GM10248 (cell line): ENCODE measurements at places on chromosomes 16 and 17.

- no peak for DNase-seq
Measured at GRCh38 chr16:1960665-1961630, 1.6 kb downstream of the NDUFB10 start.

DNA sequence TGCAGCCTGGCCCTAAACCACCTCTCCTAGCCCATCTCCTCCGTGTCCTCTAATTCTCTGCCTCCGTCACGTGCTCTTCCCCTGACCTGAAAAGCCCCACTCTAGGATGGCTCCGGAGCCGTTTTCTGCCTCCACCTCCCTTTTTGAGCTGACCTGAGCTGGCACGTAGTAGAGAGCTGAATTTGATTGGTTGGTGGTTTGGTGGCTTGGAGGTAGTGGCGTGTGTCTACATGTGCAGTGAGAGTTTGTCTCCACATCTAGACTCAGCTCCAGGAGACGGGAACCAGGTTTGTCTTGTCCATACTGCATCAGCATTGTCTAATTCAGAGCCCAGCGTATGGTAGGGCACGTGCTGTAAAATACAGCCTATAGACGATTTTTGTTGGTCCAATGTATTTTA, 3.0 kb downstream of the SBK1 start:
- no peak for DNase-seq

GRCh38 chr17:17935321-17936271, 36.6 kb downstream of the TOM1L2 start:
- no peak for DNase-seq

- no peak for DNase-seq
Measured at GRCh38 chr17:20613248-20613647, 33.7 kb downstream of the CDRT15L2 start.

DNA sequence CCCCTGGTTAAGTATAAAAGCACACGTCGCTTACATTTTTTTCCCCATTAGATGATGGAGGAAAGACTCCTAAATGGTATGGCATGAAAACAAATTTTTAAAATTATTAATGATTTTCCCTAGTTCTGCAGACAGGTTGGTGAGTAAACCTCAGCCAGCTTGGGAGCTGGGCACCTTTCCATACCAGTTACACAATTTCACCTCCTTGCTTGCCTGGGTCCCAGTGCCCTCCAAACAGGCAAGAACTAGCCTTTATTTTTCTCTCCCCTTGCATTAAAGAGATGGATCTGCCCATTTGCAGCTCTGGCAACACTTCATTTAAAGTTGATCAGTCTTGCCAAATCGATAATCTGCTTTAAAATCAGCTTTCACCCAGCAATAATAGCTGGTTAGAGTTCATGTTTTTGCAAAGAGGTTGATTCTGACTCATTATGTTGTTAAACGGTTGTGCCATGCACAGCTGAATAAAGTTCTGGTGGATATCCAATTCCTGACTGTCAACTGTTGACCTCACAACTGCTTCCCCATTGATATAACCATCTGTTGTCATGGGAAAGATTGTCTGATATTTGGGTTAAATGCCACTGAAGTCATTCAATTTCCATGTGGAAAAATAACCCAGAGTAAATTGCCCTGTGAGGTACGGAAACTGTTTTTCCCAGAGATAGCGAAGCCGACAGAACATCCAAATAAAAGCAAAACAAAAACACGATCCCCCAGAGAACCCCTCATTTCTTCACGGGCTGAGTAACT, 1.3 kb downstream of the C17orf58 start:
- DNase-seq = no peak

DNA sequence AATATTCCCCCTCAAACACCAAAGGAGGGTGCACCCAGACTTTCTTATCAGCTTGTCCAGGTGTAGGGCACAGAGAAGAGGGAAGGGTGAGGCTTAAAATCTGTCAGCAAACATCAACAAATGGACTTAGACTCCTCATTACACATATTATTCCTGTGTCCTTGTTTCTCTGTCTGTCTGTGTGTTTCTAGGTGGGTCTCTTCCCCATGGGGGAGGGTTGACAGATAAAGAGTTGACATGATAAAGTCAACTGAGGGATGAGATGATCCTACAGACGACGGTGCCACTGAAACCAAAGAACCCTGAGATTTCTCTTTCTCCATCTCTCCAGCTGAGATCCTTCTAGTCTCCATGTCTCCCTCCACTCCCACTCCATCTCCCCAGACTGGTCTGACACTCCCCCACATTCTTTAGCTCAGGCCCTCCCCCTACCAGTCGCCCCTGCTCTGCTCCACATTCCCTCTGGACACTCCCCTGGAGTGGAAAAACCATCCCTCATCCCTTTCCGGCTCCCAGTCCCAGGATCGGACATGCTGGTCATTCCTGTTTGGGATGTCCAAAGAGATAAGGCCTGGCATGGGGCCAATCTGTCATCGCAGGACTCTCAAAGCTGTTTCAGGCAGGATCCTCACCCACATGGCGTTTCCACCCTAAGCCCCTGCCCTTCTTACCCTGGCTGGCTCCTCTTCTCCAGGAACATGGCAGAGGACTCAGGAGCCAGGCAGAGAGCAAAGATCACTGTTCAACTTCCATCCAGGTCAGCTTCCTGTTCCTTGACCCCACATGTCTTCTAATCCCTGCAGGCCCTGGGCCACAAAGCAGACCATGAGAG, 2.9 kb upstream of the ITGA3 start:
- DNase-seq = no peak

GRCh38 chr17:65559804-65560627, 1.4 kb downstream of the AXIN2 start:
- DNase-seq = no peak

DNA sequence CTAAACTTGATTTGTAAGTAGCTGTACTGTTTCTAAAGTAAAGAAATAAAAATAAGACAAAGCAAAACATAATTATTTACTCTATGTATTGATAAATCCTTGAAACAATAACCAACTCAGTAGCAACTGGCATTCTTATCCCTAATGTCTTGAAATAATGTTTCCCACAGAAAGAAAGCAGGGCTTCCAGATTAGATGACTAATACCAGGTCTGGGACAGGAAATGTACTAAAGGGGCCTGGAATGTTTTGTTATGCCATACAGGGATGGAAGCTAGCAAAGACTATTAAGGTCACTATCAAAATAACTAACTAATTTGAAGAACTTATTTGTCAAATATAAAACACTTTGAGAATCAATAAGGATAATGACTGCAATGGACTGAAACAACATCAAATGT, 82.1 kb downstream of the CFDP1 start:
- no peak for DNase-seq

- DNase-seq = no peak
Measured at GRCh38 chr16:78689028-78689427, 589.6 kb downstream of the WWOX start.

- DNase-seq = no peak
Measured at GRCh38 chr17:81230043-81230820, 7.5 kb upstream of the CEP131 start.

DNA sequence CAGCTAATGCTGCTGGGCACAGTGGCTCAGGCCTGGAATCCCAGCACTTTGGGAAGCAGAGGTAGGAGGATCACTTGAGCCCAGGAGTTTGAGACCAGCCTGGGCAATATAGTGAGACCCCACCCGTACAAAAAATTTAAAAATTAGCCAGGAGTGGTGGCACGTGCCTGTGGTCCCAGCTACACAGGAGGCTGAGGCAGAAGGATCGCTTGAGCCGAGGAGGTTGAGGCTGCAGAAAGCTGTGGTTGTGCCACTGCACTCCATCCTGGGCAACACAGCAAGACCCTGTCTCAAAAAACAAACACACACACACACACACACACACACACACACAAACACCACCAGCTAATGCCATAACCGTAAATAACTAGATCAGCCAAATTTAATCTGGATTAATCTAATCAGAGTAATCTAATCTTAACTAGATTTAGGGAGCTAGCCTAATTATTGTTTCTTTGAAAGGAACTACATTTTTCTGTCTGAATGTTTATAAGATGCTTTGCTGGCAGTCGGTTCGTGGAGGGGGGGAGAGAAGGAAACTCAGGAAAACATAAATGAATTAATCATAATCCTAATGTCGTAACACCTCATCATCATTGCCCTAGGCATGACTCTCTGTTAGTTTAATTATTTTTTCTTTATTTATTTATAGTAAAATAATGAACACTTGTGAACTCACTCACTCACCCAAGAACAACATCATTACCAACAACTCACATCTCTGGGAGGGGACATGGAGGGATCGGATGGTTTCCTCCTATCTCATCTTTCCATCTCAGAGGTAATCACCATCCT, 12.5 kb upstream of the RBBP6 start:
- no peak for DNase-seq

GRCh38 chr16:49578435-49579024, 204.9 kb downstream of the C16orf78 start:
- DNase-seq = no peak

DNA sequence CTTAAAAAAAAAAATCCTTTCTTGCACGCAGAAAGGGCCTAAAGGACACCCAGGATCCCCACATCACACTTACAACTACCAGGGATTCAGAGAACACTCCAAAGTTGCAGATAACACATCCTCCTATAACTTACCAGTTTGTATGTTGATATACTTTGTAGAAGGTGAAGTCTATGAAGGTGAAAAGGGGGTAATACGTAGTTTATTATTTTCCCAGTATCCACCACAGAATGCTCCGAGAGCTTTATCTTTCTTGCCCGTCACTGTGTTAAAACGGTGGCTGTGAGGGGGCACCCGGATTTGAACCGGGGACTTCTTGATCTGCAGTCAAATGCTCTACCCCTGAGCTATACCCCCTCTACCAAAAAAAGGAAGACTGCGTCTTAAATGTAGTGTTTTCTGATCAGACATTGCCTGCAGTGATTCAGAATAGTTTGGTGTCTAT, 7.9 kb upstream of the RPL23 start:
- peak; percentile 12 for DNase-seq

DNA sequence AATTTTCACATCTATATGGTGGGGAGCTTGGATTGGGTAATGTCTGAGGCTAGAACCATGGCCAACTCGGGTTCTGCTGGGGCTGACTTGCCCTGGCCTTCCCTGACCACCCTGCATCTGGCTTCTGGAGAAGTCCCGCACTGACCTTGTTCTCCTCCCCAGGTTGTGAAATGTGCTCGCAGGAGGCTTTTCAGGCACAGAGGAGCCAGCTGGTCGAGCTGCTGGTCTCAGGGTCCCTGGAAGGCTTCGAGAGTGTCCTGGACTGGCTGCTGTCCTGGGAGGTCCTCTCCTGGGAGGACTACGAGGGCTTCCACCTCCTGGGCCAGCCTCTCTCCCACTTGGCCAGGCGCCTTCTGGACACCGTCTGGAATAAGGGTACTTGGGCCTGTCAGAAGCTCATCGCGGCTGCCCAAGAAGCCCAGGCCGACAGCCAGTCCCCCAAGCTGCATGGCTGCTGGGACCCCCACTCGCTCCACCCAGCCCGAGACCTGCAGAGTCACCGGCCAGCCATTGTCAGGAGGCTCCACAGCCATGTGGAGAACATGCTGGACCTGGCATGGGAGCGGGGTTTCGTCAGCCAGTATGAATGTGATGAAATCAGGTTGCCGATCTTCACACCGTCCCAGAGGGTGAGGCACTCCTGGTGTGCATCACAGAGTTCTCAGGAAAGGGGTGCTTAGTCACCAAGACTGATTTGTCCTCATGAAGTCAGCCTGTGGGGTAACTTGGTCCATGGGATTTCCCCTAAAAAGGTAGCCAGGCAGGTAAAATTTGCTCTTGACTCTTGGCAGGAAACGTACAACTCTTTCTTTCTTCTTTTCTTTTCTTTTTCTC, 6.1 kb downstream of the NOD2 start:
- DNase-seq = no peak

DNA sequence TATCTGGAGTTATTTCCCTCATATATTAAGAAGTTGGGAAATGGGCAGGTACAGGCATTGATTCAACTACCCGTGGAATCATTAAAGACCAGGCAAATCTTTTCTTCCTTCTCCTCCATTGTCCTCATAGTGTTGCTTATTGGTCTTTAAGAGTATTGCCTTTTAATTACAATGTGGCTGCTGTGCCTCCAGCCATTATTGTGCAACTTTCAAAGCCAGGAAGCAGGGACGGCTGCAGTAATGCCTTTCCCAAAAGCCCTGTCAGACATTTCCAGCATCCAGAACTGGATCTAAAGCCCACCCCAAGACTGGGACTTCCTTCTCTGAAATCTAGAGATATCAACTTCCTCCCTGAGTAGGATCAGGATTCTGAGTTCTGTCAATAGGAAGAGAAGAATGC, 42.3 kb upstream of the MED9 start:
- DNase-seq = no peak

- no peak for DNase-seq
Measured at GRCh38 chr16:29694384-29695195, 15.6 kb downstream of the QPRT start.

DNA sequence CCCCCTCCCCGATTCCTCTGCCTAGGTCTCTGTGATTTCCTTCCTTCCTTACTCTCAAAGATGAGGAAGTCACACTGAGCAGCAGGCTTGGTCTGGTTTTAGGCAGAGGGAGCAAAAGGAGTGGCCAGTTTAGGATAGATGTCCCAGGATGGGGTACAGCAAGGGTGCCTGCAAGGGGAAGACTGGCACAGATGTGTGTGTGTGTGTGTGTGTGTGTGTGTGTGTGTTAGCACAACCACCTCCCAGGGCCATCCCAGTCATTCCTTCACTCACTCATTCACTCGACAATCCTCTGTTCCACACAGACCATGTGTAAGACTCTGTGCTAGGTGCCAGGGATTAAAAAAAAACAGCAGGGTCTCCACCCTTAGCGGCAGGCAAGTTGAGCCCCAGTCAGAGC, 35.9 kb downstream of the TMEM132E start:
- no peak for DNase-seq

- DNase-seq = no peak
Measured at GRCh38 chr17:5115673-5116651, at the start of gene USP6. Gene USP6, plus strand, starts transcription at chr17:5116032. Its CDS starts 14,336 bp downstream, at chr17:5130368.

GRCh38 chr17:40344421-40345160, 19.9 kb downstream of the GJD3 start:
- no peak for DNase-seq

DNA sequence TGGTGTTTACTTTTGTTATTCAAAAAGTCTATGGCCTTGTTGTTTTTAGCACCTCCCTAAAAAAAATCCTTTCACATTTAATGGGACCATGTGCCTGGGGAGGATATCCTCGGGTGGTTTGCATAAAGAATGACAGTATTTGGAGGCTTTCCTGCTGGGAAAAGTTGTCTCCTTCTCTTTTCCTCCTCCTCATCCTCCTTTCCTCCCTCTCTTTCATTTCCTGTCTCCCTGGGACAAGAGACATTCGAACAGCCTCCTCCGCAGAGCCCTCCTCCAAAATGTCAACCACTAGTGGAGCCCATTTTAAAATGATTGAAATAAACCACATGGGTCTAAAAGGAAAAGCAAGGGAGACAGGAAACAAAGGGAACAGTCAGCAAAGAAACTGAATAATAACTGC, 67.4 kb downstream of the MYH13 start:
- DNase-seq = no peak

DNA sequence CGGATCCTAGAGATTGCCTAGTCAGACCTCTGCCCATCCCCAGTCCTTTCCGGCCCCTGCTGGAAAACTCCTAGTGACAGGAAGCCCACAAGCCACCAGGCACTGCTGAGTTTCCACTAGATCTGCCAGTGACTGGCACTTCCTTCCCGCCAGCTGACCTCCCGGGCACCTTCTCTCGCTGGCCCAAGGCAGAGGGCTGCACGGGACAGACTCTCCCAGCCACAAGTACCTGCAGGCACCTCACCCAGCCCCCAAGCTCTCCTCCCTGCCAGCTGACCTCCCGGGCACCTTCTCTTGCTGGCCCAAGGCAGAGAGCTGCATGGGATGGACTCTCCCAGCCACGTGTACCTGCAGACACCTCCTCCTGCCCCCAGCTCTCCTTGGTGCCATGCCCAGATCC, 66.3 kb upstream of the DOC2B start:
- no peak for DNase-seq
